LoVo (cell line): ENCODE measurements at places on chromosomes 12 and 14.
A peak's percentile ranks its signal among the peaks of the same experiment; 100 is the strongest.

- no peak for DNase-seq
These were observed 607.0 kb downstream of the BCL11B start for GRCh38 chr14:98665007-98665406.

- no peak for DNase-seq
These were observed 21.0 kb upstream of the JDP2 start for GRCh38 chr14:75406856-75407255.

DNA sequence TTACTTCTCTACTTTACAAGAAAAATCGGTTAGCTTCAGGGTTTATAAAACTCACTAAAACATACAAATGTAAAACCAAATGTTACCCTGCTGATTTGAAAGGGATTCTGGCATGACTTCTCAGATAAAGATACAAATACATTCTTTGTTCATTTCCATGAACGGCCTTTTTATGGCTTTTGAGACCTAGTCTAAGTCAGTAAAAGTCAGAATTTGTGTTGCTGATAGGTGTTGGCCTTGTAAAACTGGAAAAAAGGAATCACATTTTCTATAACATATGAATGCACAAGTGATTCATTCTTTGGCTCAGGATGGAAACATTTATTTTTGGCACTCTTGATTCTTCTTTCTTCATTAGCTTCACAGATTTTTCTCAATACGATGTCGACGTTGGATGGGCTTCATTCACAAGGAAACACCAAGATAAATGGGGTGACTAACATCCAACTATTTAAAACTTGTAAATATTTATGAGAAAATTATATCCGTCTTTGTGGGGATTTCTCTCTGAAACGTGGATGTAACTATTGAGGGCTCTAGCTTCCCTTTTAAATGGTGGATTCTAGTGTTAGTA, 27.0 kb upstream of the CPM start:
- DNase-seq, result no peak

- no peak for DNase-seq
These were observed 9.0 kb downstream of the BCL11B start for GRCh38 chr14:99262977-99263448.

- no peak for DNase-seq
These were observed 53.3 kb downstream of the SPATS2 start for GRCh38 chr12:49420556-49420955.

DNA sequence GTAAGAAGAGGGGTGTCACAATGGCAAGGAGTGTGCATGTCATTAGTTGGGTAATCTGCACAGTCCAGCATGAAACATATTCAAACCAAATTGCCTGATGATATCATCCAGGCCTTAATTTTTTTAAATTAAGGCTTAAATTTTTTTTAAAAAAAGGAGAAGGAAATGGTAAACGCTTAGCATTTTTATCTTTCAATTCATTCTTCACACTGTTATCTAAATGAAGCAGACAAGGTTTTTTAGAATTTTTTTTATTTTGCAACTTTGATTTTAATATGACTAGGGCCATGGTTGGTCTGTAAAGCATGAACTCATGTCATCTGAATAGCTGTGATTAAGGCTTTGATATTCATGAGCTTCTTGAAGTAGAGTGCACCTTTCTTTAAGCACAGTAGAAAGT, 362.5 kb downstream of the SYT1 start:
- DNase-seq, result no peak

DNA sequence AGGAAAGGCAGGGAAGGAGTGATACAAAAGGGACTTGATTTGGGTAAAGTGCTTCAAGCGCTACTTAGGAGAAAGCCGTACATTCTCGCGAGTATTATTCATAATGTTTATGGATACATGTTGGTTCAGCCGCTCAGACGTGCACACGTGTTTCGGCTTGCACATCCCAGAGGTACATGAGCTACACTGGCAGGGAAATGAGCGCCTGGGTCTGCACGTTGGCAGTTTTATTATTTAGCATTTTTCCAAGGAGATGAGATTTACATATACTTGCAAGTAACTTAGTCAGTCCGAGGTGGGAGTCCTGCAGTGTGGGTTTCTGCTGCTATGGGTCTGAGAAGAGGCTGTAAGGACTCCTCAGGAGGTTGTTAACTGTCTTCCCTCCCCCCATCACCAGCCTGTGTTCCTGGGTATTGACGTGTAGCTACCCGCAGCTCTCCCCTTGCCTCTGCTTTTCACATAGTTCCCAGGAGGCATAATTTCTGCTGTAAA, 1.5 kb downstream of the PRKCH start:
- peak; percentile 50 for DNase-seq

DNA sequence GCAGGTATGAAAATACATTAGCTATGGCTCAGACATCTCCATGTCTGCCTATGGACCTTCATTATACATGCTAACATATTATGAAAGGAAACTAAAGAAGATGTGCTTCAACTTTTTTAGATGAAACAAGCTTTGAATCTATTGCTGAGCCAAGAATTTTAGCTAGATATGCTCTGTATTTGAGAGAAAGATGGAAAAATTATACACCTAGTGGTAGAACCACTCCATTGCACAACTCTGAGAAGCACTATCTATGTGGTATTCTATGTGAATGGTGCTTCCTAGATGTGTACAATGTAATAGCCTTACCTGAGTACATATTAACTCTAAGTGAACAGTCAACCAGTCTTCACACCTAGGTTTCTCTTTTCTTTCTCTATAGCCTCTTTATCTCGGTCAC, 17.3 kb downstream of the EPYC start:
- DNase-seq, result no peak

GRCh38 chr12:131701705-131702572, 9.0 kb upstream of the SFSWAP start:
- DNase-seq, result no peak
